Fibroblast of skin of right biceps (primary cell): ENCODE measurements at places on chromosomes 2 and 18.

- DNase-seq = no peak
Observed at GRCh38 chr2:45542013-45542412, 69.1 kb downstream of the SRBD1 start.

DNA sequence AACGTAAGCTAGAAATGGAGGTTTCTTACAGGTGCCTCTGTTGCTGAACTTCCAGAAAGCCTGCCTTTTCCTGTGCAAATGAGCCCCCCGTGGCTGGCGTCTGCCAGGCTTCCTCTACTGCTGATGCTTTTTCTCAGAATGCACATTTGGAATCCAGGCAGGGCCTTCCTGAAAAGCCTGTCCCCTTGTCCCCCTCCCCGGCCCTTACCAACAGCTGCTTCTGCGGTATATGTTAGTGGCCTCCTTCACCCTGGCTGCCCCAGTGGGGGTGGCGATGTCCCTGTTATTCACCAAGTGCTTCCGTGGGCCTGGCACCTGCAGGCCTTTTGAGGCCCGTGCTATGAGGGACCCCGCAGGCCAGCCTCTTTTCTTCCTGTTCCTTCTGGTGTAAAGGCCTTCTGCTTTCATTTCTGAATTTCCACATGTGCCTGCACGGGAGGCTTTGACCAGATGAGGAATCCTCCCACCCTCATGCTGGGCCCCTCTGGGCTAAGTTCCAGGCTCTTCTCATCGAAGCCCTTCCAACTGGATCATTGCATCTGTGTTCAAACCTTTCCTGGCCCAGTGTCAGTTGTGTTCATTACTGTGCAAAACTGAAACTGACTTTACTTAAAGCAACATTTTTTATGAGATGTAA, 10.4 kb downstream of the CNDP2 start:
- peak; percentile 20 for DNase-seq

DNA sequence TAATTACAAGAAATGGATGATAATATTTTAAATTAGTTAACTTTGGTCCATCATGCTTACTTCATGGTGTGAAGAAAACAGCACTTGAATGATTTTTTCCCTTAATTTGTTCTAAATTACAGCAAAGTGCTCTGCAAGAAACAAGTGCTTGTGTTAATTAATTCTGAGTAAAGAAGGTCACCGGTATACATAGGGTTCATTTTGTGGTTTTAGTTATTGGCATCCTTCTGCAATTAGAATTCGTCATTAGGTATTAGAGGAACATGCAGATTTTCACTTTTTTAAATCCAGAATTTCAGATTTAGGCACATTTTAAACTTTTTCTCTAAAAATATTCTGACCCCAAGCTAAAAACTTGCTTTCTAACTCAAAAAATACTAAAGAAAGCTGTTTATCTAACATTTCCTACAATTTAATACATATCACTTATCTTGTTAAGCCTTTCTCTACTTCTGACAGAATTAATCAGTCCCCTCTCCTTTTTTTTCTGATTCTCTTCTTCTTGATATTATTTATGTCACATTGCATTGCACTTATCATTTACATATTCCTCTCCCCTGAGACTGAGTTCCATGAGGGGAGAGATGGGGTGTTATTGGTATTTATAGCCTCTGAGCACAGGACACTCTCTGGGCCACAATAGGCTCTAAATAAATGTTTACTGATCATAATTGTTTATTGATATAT, 129.2 kb downstream of the PLA2R1 start:
- no peak for DNase-seq

DNA sequence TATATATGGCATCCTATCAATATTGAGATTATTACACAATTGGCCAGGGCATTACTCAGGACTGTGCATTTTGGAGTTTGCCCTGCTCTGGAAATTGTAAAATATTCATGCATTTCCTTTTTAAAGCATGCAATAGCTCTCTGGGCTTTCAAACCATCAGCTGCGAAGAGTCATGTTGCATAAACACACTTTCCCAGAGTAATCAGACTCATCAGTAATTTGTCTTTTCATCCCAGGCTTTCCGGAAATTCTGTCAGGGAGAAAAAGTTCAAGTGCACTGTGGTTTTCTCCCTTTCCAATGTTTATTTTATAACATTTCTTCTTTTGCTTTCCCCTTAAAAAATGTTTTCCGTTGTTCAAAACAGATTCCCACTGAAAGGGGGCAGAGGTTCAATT, 38.9 kb upstream of the FHL2 start:
- peak; percentile 78 for DNase-seq

GRCh38 chr2:204683384-204683783, 138.1 kb downstream of the PARD3B start:
- no peak for DNase-seq

DNA sequence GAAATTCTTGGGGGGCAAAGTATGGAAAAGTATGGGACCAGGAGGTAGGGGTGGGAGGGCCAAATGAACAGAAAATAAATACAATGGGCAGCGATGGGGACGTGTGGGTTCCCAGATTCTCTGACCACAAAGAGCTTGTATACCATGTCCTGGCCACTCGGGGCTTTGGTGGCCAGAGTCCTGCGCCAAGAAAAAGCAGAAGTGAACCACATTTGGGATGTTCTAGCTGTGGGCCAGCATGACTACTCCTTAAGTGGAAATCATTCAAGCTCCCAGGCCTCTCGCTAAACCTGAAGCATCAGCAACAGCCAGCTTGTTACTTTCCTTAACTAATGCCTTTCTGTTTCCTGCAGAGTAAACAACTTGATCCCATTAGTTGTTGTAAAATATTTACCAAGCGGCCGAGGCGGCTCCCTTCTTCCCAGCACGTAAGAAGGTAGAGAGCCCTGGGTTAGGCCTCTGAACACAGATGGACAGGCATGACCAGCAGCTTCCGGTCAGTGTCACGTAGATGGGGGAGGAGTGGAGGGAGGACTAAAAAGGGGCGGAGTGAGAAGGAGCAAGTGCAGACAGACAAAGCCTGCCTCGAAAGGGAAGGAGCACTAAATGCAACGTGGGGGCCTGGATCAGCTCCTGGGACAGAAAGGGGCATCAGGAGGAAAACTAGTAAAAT, 88.2 kb downstream of the GALNT14 start:
- DNase-seq = no peak

DNA sequence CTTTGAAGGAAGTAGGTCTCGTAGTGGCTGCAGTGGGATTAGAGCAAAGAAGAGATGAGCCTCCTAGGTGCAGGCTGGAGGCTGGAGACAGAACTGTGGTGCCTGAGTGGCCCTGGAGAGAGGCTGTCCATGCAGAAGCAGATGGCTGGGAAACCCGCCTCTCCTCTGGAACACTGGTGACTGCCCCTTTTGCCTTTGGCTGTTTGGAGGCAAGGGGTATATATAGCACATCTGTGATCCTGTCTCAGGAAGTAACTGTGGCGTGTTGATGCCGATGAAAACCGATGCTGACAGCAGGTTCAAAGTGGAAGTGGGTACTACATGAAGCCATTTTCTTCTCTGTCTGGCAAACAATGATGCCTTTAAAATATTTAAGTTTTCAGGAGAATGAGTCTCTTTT, 43.5 kb downstream of the SLC9A2 start:
- DNase-seq = no peak

- DNase-seq = peak; percentile 35
Observed at GRCh38 chr2:178109813-178110212, 2.4 kb upstream of the RBM45 start.
